ENCODE measurements at places on chromosomes 2 and 18. TPM values are rescaled to one million over a fixed set of nuclear protein-coding genes. Genes with fewer than 3 reads are reported as not detected.

PFN4 gene
- 1.5 TPM for total RNA-seq

MAP3K19 gene
- not detected for total RNA-seq

SH3RF3 gene
- 10.1 TPM for total RNA-seq

VWA3B gene
- total RNA-seq, result 0.26 TPM

PLB1 gene
- total RNA-seq, result 1.8 TPM

IL1A gene
- 0.17 TPM for total RNA-seq

FOXI3 gene
- not detected for total RNA-seq

LOXHD1 gene
- total RNA-seq, result not detected

DUSP19 gene
- total RNA-seq, result 5.1 TPM

OTX1 gene
- 0.17 TPM for total RNA-seq

C2orf42 gene
- total RNA-seq, result 32.7 TPM

THOC1 gene
- total RNA-seq, result 33.9 TPM

GPR17 gene
- total RNA-seq, result not detected

TNFAIP6 gene
- total RNA-seq, result 53.8 TPM

RGPD3 gene
- 0.17 TPM for total RNA-seq

CAPN14 gene
- 0.17 TPM for total RNA-seq

TYMS gene
- 16.8 TPM for total RNA-seq

CD226 gene
- 0.33 TPM for total RNA-seq

MAPK4 gene
- total RNA-seq, result under 0.01 TPM

FLACC1 gene
- 1.3 TPM for total RNA-seq

SAG gene
- not detected for total RNA-seq

ANKRD12 gene
- 62.7 TPM for total RNA-seq

EVX2 gene
- not detected for total RNA-seq

USP34 gene
- total RNA-seq, result 113 TPM

CYP27A1 gene
- total RNA-seq, result 40.6 TPM

SERPINB8 gene
- 9.7 TPM for total RNA-seq

SH2D6 gene
- 2.1 TPM for total RNA-seq

TSGA10 gene
- total RNA-seq, result 5.3 TPM

DSC3 gene
- under 0.01 TPM for total RNA-seq

UGT1A10 gene
- not detected for total RNA-seq

TMEM163 gene
- total RNA-seq, result not detected

GALNT1 gene
- total RNA-seq, result 36.7 TPM

TSHZ1 gene
- 4.3 TPM for total RNA-seq

MYO5B gene
- under 0.01 TPM for total RNA-seq

FAM124B gene
- not detected for total RNA-seq

Data from fibroblast of lung (primary cell).